ELR (cell line): ENCODE measurements at places on chromosomes 7 and 10.
A peak's percentile ranks its signal among the peaks of the same experiment; 100 is the strongest.

DNA sequence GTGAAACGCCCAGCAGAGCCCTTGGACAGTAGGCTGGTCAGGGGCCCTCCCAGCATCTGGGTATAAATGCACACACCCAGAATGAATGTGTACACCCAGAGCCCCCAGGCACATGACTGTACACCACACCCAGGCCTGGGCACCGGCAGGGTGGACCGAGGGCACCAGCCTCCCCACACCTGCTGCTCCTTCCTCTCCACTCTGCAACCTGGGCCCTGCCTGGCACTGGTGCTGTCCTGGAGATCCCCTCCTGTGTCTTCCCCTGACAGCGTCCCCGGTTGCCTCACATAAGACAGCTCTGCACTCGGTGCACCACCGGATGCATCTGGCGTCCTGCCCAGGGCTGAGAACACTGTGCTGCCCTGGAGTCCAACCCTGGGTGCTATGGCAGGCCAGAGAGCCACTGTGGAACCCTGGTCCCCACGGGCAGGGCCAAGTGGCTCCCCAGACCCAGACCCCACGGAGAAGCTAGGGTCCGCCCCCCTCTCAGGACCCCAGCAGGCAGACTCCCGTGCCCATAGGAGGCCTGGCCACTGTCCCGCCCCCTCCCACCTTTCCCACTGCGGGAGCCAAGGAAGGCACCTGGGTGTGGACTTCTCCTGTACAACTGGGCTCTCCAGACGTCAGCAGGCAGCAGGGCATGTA lies 6.6 kb downstream of the RASGEF1A start:
- DNase-seq = no peak

DNA sequence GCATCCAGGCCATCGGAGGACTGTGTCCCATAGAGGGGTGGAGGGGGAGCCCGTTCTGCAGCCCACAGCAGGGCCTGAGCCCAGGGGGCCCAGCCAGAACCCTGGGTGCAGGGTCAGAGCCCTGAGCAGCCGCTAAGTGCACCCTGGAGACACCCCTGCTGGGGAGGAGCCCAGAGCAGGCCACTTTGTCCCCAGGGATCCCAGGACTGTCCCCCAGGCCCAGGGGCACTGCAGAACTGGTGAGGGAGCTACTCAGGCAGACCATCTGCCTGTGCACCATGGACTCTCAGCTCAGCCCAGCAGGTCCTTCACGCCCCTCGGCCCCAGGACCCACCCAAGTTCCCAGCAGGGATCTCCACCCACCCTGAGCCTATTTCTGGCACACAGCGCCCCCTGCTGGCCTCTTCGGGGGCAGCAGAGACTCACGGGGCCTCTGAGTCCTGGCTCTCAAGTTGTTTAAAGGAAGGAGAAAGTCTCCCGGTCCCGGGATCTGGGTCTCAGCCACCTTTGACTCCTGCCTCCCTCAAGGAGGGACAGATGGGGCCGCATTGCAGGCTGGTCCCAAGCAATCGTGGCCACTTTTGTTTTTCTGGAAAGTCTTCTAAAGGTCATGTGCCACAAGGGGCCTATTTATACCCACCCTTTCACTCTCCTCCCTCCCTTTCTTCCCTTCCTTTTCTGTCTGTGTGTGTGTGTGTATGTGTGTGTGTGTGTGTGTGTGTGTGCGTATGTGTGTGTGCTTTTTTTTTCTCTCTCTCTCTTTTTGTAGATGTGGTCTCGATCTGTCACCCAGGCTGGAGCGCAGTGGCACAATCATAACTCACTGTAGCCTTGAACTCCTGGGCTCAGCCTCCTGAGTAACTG lies 90.3 kb downstream of the MYL10 start:
- peak; percentile 56 for DNase-seq

GRCh38 chr7:78020136-78020873 lies 221.7 kb downstream of the PHTF2 start:
- DNase-seq = peak; percentile 80

DNA sequence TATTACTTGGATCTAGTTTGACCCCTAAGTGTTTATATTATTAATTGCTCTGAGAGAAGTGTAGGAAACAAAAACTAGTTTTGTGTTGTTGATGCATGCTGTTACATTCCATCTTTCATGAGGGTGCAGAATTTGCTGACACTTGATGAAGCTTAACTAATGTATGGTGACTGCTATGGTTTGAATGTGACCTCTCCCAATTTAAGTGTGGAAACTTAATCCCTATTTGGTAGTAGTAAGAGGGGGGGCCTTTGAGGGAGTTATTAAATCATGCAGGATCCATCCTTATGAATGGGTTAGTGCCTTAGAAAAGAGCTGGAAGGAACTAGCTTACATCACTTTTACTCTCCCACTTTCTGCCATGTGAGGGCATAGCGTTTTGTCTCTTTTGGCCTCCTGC lies 142.5 kb downstream of the PCLO start:
- no peak for DNase-seq
